ENCODE measurements at places on chromosomes 1 and 21. TPM values are rescaled to one million over a fixed set of nuclear protein-coding genes. Genes with fewer than 3 reads are reported as not detected.

GRCh38 chr1:47460456-47460855, 22.6 kb downstream of the FOXD2 start:
- H3K27ac ChIP-seq, result no peak overlapping the region
- no peaks in the 10 kb centered on the region for H3K4me1 ChIP-seq
- peaks cover 34% of the 10 kb centered on the region for H3K27me3 ChIP-seq
- no peak overlapping the region for H3K4me3 ChIP-seq
- no peak for DNase-seq
- H3K36me3 ChIP-seq, result no peaks in the 10 kb centered on the region

The AK4 gene
- polyA plus RNA-seq, result 13.7 TPM

DNA sequence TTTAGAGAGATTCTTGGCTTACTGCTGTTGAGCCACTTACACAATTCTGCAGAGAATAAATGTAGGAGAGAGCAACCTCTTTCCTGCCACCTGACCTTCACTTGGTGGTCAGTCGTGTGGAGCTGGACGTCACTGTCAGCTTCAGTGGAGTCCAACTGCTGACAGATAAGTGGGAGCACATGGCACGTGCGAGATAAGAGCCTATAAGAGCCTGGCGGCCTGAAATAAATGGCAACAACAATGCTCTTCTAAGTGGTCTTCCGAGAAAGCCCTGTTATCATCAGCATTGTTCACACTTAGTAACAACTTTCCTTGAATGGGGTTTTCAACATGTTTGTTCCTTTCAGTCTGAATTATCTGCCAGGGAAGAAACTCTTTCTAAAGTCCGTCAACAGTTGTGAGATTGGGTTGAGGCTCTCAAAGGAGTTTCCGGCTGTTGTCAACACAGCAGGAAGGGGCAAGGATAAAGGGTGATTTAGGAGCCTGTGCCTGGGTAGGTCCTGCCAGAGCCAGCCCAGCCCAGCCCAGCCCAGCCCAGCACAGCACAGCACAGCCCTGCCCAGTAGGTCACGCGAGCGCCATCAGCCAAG, 57.2 kb upstream of the RUNX1 start:
- H3K27ac ChIP-seq, result no peak overlapping the region
- no peaks in the 10 kb centered on the region for H3K4me1 ChIP-seq
- no peak for DNase-seq
- H3K27me3 ChIP-seq, result no peaks in the 10 kb centered on the region
- H3K4me3 ChIP-seq, result no peak overlapping the region

GRCh38 chr1:175511496-175511895, 231.9 kb downstream of the TNR start:
- H3K36me3 ChIP-seq, result no peaks in the 10 kb centered on the region
- H3K4me1 ChIP-seq, result no peaks in the 10 kb centered on the region
- no peak for DNase-seq
- no peak overlapping the region for H3K4me3 ChIP-seq
- no peak overlapping the region for H3K27ac ChIP-seq
- peaks cover 11% of the 10 kb centered on the region for H3K27me3 ChIP-seq

DNA sequence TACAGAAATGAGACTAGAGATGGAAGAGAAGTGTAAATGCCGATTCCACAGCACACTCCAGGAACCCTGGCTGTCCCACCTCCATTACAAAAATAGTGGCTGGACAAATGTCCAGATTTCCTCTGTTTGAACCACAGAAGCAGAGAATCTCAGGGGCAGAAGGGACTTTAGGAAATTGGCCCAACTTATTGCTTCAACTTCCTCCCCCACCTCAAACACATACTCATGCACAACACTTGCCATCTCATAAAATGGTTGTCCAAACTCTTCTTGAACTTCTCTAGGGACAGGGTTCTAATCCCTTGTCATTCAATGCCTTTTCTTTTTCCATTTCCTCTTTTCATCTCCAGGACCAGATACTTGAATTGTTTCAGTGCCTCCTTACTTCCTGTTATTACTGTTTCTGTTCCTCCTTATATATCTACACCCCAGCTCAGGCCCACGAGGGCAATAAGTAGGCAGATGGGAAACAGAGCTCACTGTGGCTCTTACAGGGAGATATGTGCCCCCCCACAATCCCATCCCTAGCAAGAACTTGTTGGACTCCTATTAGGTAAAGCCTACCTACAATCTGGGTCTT, 8.5 kb upstream of the B4GALT3 start:
- H3K27me3 ChIP-seq, result no peaks in the 10 kb centered on the region
- no peak for DNase-seq
- peaks cover 5% of the 10 kb centered on the region for H3K4me1 ChIP-seq
- H3K27ac ChIP-seq, result peak overlapping the region; percentile 22
- H3K36me3 ChIP-seq, result no peaks in the 10 kb centered on the region

The CCDC181 gene
- polyA plus RNA-seq, result 2.9 TPM

- H3K4me1 ChIP-seq, result peaks cover 3% of the 10 kb centered on the region
- DNase-seq, result no peak
- peaks cover 9% of the 10 kb centered on the region for H3K27me3 ChIP-seq
- no peak overlapping the region for H3K4me3 ChIP-seq
- H3K36me3 ChIP-seq, result no peaks in the 10 kb centered on the region
Observed at GRCh38 chr1:42142894-42143675, 10.1 kb upstream of the GUCA2B start.

- DNase-seq, result no peak
- peak overlapping the region; percentile 0 for H3K27ac ChIP-seq
- H3K36me3 ChIP-seq, result peaks cover 4% of the 10 kb centered on the region
- no peaks in the 10 kb centered on the region for H3K27me3 ChIP-seq
Observed at GRCh38 chr1:23801876-23802275, 1.3 kb upstream of the GALE start.

The TMIGD3 gene
- polyA plus RNA-seq, result 4.2 TPM

- DNase-seq, result peak; percentile 40
- H3K4me1 ChIP-seq, result peaks cover 13% of the 10 kb centered on the region
- H3K36me3 ChIP-seq, result no peaks in the 10 kb centered on the region
- no peak overlapping the region for H3K27ac ChIP-seq
Observed at GRCh38 chr21:26933448-26933847, 33.4 kb downstream of the ADAMTS5 start.

- no peak overlapping the region for H3K27ac ChIP-seq
- peaks cover 3% of the 10 kb centered on the region for H3K27me3 ChIP-seq
- H3K4me1 ChIP-seq, result no peaks in the 10 kb centered on the region
- no peak for DNase-seq
Observed at GRCh38 chr1:232650845-232651244, 20.9 kb upstream of the SIPA1L2 start.

DNA sequence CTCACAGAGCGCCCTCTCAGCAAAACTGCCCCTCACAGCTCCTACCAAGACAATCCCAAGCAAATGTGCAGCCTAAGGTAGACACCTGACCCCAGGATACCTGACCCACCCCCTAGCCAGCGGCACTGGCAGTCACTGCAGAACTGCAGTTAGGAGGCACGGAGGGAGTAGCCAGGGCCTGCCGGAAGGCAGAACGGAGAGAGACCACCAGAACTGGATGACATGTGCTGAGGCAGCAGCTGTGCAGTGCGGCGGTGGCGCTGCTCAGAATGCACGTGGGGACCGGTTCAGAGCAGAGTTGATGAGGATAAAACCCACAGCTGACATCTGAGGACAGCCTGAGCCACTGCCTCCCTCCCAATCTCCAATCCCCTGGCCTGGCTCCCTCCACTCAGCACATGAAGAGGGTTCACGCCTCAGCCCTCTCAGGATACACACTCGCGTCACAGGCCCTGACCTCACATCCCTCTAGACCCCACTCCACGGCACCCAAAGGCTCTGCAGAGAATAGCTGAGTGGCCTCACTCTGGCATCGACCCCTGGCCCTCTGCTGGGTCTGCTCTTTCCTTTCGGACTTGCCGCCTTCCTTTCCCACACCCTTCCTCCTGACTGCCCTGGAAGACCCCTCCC, 29.6 kb downstream of the UBE2G2 start:
- H3K27me3 ChIP-seq, result no peaks in the 10 kb centered on the region
- H3K4me3 ChIP-seq, result no peak overlapping the region
- H3K27ac ChIP-seq, result no peak overlapping the region
- no peaks in the 10 kb centered on the region for H3K4me1 ChIP-seq

The DDR2 gene
- polyA plus RNA-seq, result 6.0 TPM

The SPATA45 gene
- not detected for polyA plus RNA-seq

GRCh38 chr1:119159966-119160365, 19.5 kb upstream of the WARS2 start:
- no peaks in the 10 kb centered on the region for H3K4me1 ChIP-seq
- DNase-seq, result peak; percentile 7
- H3K4me3 ChIP-seq, result no peak overlapping the region
- peaks cover 2% of the 10 kb centered on the region for H3K36me3 ChIP-seq
- no peaks in the 10 kb centered on the region for H3K27me3 ChIP-seq

The DIO1 gene
- polyA plus RNA-seq, result 0.41 TPM

GRCh38 chr1:183808296-183809027, 3.5 kb downstream of the RGL1 start:
- no peaks in the 10 kb centered on the region for H3K27me3 ChIP-seq
- H3K27ac ChIP-seq, result no peak overlapping the region
- H3K4me3 ChIP-seq, result no peak overlapping the region
- H3K4me1 ChIP-seq, result peaks cover 37% of the 10 kb centered on the region

- H3K36me3 ChIP-seq, result peaks cover 9% of the 10 kb centered on the region
- no peaks in the 10 kb centered on the region for H3K27me3 ChIP-seq
- H3K4me3 ChIP-seq, result peak overlapping the region; percentile 89
- H3K27ac ChIP-seq, result peak overlapping the region; percentile 98
- peak; percentile 67 for DNase-seq
- H3K4me1 ChIP-seq, result peaks cover 9% of the 10 kb centered on the region
Observed at GRCh38 chr1:23558140-23558871, 995 bp downstream of the ID3 start.

GRCh38 chr1:54583871-54584270, 35.8 kb downstream of the ACOT11 start:
- H3K4me3 ChIP-seq, result no peak overlapping the region
- H3K27ac ChIP-seq, result no peak overlapping the region
- no peaks in the 10 kb centered on the region for H3K36me3 ChIP-seq
- peak; percentile 59 for DNase-seq
- no peaks in the 10 kb centered on the region for H3K27me3 ChIP-seq
- H3K4me1 ChIP-seq, result peaks cover 4% of the 10 kb centered on the region

The LCE1E gene
- not detected for polyA plus RNA-seq

DNA sequence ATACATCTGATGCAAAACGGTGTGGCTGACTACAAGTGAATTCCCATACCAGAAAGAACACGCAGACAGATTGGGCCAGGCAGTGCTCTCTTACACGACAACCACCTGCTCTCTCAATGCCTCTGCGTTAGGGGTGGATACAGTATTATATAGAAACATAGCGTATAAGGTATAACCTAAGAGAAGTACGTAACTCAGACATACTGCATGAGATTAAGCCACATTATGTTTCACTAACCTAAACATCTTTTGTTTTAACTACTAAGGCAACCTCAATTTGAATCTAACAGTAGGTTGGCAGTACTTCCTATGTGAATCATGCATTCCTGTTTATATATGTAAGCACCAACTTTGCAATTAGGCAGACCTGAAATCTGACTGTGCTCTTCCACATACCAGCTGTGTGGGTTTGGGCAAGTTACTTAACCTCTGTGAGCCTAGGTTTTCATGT, 58.1 kb upstream of the COA6 start:
- H3K27ac ChIP-seq, result no peak overlapping the region
- H3K27me3 ChIP-seq, result no peaks in the 10 kb centered on the region
- H3K4me3 ChIP-seq, result no peak overlapping the region
- H3K4me1 ChIP-seq, result no peaks in the 10 kb centered on the region

DNA sequence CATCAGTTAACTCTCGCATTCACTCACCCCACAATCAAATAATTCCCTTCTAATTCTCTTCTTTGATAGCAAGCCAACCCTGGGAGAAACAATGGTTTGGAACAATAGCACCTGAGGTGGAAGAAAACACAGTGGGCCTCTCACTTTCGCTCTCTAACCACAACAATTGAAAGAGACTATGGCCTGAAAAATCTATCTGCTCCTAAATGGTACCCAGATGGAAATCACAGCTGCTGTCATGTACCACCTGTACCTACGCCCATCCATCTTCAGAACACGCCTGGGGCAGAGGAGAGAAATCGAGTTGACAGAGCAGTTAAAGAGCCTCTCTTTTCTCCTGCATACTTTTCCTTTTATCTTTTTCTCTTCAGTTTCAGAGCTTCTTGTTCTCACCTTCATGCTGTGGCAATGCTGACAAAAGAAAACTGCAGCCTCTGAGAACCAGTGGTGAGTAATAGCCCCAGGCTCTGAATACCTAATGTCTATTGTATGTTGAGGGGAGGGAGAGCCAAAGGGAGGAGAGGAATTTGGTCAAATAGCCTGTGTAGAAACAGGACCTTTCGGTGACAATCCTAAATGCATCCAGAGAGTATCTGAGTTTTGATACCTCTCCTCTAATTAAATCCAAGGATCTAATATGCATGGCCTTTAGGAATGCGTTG, 57.7 kb downstream of the ZC3H11B start:
- H3K27me3 ChIP-seq, result no peaks in the 10 kb centered on the region
- no peaks in the 10 kb centered on the region for H3K36me3 ChIP-seq
- H3K4me3 ChIP-seq, result no peak overlapping the region
- H3K4me1 ChIP-seq, result no peaks in the 10 kb centered on the region

DNA sequence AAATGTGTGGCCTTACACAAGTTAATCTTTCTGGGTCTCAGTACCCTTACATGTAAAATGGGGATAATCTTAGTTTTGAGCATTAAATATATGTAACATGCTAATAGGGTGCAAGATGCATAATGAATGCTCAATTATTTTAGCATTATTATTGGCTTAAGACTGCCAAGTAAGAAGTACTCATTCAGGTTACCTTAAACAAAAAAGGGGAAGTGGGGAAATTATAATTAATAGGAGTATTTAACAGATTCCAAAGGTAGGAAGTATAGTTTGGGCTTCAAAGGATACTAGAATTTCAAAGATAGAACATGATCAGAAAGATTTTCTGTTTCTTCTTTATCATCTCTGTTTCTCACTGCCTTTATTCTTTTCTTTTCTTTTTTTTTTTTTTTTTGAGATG, 5.8 kb upstream of the CFAP126 start:
- no peak for DNase-seq
- no peaks in the 10 kb centered on the region for H3K4me1 ChIP-seq
- H3K36me3 ChIP-seq, result no peaks in the 10 kb centered on the region
- no peak overlapping the region for H3K4me3 ChIP-seq

The LCE6A gene
- polyA plus RNA-seq, result not detected

GRCh38 chr1:32817815-32818786, 648 bp downstream of the S100PBP start:
- peak overlapping the region; percentile 67 for H3K4me3 ChIP-seq
- H3K36me3 ChIP-seq, result peaks cover 4% of the 10 kb centered on the region
- peak overlapping the region; percentile 92 for H3K27ac ChIP-seq

The CD1E gene
- 0.30 TPM for polyA plus RNA-seq

GRCh38 chr1:50742523-50742922, 217.5 kb downstream of the FAF1 start:
- peaks cover under 1% of the 10 kb centered on the region for H3K36me3 ChIP-seq
- no peak overlapping the region for H3K27ac ChIP-seq
- H3K27me3 ChIP-seq, result no peaks in the 10 kb centered on the region
- DNase-seq, result no peak
- no peaks in the 10 kb centered on the region for H3K4me1 ChIP-seq

The ESRRG gene
- polyA plus RNA-seq, result 0.19 TPM

- H3K4me3 ChIP-seq, result no peak overlapping the region
- DNase-seq, result no peak
- no peaks in the 10 kb centered on the region for H3K27me3 ChIP-seq
- no peak overlapping the region for H3K27ac ChIP-seq
Observed at GRCh38 chr1:197954718-197955418, 37.7 kb downstream of the LHX9 start.
